Putamen (tissue), 1 donor: ENCODE measurements at places on chromosomes 7 and 10.

DNA sequence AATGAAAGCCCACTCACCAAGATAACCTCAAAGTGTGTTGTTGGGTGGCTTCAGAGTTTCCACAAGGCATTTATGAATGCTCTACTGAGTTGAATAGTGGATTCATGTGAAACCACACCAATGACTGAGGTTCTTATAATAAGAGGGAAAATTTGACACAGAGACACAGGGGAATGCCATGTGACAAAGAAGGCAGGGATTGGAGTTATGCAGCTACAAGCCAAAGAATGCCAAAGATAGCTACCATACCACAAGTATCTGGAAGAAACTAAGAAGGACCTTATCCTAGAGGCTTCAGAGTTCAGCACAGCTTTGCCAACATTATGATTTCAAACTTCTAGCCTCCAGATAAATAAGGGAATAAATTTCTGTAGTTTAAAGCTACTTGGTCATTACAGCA lies 68.0 kb upstream of the PCDH15 start:
- DNase-seq, result no peak

DNA sequence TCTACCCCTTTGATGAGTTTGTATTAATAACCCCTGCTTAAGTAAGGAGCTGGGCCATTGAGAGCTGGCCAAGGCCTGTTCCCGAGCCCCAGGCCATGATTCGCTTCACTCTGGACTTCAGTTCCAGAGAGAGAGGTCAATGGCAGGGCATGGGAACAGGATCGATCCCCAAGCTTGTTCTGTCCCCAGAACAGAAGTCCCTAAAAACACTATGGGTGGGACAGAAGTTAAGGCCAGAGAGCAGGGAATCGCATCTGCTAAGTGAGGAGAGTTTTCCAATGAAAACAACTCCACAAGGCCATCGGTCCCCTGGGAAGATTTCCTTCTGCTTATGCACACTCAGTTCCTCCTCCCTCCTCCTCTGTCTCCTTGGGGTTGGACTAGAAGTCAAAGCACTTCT lies 159.6 kb downstream of the LSM5 start:
- no peak for DNase-seq

DNA sequence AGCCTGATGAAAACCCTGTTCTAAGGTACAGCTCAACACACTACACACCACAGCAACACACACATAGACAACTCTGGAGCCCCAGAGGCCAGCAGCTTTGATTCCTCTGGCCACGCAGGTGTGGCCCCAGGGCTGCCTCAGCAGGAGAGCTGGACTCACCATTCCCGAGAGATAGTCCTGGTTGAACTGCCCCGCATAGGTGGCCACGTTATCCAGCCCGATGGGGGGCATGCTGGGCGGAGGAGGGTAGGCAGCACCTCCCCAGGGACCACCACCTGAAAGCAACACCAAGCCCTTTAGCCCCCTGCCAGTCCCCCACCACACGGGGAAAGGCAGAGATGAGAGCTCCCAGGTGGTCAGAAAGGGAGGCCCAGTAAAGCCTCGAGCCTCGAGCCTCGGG lies 34.7 kb downstream of the ANXA11 start:
- DNase-seq, result no peak

DNA sequence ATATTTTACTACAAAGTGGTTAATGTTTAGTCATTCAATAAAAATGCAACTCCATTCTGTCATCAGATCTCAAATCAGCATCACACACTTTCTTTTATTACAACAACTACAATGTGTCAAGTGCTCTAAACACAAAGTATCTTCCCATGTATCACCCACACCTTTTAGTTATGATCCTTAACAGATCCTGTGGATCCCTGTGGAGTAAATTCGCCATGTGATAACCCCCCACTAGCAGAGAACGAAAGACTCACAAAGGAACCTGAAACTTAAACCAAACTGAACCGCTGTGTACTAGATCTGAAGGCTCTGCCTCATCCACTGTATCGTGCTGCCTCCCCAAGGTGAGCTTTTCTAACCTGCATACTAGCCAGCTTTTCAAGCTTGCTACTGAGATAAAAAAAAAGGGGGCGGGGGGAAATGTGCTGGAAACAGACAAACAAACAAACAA lies 1.7 kb downstream of the DPY19L1 start:
- no peak for DNase-seq

DNA sequence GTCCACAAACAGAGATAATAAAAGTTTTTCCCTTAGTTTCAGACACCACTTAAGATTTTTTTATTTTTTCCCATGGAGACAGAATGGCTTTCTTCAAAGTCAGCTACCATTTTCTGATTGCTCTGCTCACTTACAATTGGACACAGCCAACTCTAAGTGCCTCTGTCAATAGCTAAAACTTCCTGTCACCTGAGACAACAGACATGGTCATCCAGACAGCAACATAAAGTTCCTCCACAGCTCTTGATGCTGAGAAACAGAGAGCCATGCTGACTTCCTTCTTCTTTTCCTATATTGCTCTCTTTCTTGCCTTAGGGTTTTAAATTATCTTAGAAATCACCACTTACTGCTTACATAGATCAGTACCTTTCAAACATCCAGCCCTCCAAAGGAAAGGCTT lies 12.0 kb downstream of the ZNF800 start:
- DNase-seq, result no peak

DNA sequence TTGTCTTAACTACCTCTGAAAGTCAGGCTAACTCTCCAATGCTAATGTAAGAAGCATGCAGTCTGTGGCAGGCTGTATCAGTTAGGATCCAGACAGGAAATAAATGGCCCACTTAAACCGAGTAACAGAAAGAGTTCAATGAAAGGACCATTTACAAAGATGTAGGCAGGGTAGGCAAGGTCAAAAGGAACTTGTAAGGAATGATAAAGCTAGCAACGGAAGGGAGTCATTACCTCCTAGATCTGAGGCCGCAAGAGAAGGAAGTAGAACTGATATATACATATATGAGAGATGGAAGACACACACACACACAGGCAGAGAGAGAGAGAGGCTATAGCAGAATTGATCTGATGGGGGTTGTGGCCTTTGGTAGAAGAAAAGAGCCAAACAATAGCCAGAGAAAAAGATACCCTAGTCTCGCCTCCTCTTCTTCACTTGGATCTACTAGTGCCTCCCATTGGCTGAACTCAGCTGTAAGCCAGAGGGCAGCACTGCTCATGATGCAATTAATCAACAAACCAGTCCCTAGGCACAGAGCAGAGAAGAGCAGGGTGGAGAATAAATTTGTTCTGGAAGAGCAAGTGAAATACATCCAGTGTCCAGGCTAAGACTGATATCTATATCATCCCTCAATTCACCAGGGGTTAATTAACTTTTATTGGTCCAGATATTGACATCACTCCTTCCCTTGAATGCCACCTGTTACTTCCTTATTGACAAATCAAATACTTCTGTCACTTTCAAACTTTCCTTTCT lies 91.2 kb downstream of the LSMEM1 start:
- DNase-seq, result no peak
